ENCODE measurements at places on chromosomes 7 and 10.

GRCh38 chr7:120720317-120720716, 137.6 kb downstream of the TSPAN12 start:
- DNase-seq, result no peak

GRCh38 chr7:139758388-139758787, 19.4 kb downstream of the HIPK2 start:
- DNase-seq, result no peak

DNA sequence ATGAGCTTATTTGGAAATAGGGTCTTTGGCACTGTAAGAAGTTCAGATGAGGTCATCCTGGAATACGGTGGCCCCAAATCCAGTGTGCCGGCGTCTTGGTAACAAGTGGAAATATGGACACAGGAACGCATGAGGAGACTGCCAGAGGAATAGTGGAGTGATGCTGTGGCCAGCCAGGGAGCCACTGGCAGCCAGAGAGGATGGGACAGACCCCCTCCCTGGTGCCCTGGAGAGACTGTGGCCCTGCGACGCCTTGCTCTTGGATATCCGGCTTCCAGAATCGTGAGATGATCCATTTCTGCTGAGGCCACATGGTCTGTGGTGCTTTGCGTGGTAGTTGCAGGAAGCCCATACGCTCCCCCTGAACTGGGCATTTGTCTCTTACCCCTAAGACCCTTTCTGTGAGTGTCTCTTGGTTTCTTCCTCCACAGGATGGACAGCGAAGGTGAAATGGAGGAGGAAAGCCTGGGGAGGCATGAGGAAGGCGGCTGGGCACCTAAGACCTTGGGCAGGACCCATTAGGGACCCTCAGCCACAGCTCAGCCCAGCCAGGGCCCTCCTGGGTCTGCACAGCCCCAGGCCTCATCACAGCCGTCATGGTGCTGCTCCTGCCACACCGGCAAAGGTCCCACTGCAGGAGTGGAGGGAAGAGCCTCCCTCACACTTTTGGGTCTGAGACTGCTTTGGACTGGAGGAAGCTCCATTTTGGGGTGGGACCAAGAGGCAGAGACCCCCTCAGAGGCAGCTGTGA, 53.6 kb downstream of the INSIG1 start:
- no peak for DNase-seq

GRCh38 chr7:191981-192649, at the start of gene FAM20C:
Gene FAM20C (plus strand): TSS chr7:192571. CDS start chr7:193200, 629 bp downstream.
- DNase-seq, result no peak

DNA sequence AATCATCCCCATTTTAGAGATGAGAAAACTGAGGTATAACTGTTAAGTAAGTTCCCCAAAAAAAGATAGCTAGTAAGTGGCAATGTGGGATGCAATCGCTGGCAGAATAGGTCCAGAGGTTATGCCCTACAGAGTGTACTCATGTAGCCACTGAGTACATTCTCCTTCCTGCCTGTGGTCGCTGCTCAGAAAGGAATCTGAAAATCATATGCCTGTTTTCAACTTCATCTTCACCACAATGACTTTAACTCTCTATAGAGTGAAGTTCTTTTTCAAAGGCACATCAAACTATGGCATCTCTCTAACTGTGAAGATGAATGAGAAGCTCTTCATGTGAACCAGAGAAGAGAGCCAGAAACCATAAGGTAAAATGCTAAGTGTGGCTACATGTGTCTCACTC, 162.2 kb upstream of the SLC25A13 start:
- no peak for DNase-seq

- DNase-seq, result no peak
These were observed 581.4 kb downstream of the LRMDA start for GRCh38 chr10:76012716-76013327.

DNA sequence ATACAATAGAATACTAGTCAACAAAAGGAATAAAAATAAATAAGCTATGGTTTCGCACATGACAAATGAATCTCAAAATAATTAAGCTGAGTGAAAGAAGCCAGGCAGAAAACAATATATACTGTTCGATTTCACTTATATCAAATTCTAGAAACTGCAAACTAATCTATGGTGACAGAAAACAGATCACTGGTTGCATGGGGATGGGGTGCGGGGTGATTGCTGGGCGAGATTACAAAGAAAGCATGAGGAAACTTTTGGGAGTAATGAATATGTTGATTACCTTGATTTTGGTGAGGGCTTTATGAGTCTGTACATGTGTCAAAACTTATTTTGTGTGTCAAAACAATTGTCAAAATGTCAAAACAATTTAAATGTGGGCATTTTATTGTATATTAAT, 135.6 kb downstream of the GPR85 start:
- DNase-seq, result no peak

- DNase-seq, result no peak
These were observed 6.6 kb downstream of the RASGEF1A start for GRCh38 chr10:43260117-43260761.

GRCh38 chr10:73593812-73594211, 2.7 kb upstream of the USP54 start:
- no peak for DNase-seq

- DNase-seq, result no peak
These were observed 311.6 kb downstream of the EXOC4 start for GRCh38 chr7:133564484-133564883.

GRCh38 chr10:122864194-122864592, 15.2 kb downstream of the FAM24B start:
- no peak for DNase-seq

GRCh38 chr10:43322769-43323168, 48.7 kb upstream of the FXYD4 start:
- DNase-seq, result peak; percentile 71

DNA sequence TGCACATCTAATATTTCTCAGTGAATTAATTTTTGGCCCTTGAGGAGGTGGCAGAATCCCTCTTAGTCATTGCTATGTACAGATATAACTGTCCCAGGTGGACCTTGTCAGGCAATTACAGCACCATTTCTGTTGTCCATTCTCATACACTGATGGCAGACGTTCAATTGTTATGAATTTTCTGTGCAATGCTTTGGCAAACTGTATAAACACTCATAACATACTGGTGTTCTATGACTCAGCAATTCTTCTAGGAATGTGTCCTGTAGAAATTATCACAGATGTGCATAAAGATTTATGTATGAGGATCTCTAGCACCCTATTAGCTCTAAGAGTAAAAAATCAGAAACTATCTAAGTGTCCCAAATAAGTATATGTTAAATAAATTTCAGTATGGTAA, 80.8 kb downstream of the DNAJB9 start:
- no peak for DNase-seq

DNA sequence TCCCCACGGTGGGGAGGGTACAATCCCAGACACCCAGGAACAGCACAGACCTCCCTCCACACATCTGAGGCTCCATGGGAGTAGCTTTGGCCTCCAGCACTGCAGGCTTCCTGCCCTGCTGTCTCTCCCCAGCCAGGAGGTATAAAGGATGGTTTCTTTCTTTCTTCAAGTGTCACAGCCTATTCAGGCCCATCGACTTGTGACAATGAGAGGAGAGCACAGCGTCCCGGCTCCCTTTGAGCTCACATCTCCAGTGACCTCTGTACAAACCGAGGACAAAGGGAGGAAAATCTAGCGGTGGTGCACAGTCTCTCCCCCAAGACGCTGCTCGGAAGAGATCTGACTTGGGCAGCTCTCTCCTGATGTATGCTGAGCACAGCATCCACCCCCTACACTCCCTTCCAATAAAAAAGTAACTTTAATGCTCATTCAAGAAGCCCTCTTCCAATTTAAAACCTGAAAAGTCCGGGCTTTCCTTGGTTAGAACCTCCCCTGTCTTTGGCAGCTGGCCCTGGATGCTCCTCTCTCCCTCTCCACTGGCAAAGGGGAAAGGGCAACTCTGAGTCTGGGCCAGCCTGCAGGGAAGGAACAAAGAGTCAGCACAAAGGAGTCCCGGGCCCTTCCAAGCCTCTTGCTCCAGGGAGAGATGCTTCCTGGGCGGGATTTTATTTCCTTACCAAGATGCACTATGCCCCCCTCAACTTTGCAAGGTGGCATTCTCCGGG, 18.0 kb downstream of the CHST15 start:
- no peak for DNase-seq

DNA sequence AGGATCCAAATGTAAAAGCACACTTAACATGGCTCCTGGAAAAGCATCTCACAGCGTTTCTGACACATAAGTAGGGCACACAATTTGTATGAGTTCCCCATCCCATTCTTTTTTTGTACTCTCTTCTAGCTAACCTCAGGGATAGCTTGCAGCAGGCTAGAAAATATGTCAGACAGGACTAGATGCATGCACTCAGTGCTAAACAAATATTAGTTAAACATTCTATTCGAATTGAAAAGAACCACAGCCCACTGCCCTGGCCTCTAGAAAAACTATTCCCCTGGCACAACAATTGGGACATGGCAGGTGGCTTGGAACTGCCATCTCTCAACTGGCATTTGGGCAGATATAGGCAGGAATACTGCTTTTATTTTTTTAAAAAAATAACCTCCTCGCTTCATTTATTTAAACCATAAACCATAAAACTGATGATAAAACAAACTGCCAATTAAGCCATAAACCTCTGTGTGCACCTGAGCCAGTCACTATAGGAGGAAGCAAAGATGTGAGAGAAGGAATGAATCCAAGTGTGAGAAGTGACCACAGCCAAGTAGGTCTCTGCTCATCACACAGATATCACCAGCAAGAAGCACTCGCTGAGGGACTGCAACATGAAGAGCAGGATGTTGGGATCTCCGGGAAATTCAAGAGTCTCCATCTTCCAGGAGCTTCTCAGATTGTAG, 394.1 kb downstream of the NEBL start:
- DNase-seq, result no peak

- DNase-seq, result no peak
These were observed 415.3 kb downstream of the DNAJB6 start for GRCh38 chr7:157751951-157752673.

DNA sequence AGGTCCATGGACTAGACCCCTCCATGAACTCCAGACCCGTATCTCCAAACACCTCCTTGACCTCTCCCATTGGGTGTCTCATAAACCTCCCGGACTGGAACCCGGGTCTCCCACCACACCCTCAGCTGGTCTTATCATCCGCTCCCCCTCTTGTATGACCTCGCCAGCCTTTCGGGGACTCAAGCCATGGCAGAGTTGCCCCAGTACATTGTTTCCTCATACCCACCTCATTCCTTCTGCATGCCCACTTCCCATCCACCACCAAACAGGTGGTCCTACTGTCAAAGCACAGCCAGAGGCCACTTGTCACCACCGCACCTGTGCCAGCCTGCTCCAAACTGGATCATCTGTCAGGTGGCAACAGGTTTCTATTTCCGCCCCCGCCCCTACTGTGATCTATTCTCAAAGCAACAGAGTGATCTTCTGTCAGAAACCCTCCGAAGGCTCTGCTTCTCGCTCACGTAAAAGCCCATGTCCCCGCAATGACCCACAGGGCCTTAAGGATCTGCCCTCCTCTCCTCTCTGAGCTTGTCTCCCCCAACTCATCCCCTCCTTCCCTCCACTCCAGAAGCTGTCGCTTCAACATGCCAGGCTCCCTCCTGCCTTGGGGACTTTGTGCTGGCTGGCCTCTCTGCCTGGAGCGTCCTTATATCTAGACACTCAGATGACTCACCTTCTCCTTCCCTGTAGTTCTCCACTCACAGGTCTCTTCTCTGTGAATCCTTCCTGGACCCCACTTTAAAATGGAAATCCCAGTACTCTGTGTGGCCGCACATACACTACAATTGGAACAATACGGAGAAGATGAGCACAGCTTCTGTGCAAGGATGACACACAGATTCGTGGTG, 22.8 kb upstream of the PRKAG2 start:
- DNase-seq, result no peak

DNA sequence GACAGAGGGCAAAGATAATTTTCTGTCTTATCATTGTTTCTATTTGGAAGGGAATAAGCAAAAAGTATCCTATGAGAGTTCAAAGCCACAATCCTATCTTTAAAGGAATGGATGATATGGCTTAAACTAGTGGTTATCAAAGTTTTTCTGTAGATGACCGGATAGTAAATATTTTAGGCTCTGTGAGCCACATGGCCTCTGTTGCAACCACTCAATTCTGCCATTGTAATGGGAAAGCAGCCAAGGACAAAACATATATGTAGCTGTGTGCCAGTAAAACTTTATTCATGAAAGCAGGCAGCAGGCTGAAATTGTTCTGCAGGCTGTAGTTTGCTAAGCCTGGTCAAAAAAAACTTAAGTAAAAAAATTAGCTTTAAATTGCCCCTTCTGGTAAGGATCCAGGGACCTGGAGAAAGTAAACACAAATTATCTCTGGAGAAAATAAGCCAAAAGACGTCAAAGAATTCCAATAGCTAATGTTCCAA, 73.3 kb downstream of the THSD7A start:
- DNase-seq, result no peak

- DNase-seq, result no peak
These were observed 443.0 kb upstream of the MKI67 start for GRCh38 chr10:128568990-128569945.

DNA sequence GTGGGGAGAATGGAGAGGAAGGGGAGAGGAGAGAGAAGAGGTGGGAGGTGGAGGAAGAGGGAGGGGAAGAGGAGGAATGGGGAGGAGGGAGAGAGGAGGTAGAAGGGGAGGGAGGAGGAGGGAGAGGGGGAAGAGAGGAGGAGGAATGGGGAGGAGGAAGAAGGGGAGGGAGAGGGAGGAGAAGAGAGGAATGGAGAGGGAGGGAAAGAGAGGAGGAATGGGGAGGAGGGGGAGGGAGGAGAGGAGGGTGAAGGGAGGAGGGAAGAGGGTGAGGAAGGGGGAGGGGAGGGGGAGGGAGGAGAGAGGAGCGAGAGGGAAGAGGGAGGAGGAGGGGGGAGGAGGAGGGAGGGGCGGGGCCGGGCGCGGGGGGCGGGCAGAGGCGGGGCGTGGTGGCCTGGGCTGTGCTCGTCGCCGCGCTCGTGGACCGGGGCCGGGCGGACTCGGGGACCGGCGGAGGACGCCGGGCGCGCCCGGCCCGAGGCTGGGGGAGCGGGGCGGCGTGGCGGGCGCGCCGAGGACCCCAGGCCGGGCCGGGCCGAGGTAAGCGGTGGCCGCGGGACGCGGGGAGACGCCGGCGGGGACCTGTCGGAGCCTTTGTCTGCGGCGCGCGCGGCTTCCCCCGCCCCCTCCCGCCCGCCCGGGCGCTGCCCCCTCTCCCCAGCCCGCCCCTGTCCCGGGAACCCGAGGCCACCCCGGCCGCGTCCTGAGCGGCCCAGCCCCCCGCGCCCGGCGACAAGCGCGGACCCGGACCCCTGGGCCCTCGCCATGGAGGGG, at the start of gene SLC29A4:
Gene SLC29A4 (plus strand): TSS at position 401 of the 774 bp plus-strand sequence. CDS start 4,874 bp downstream, outside the sequence.
- DNase-seq, result no peak

GRCh38 chr10:26156019-26156418, 60.6 kb upstream of the GAD2 start:
- no peak for DNase-seq

GRCh38 chr10:115982526-115982925, 290.5 kb downstream of the GFRA1 start:
- no peak for DNase-seq

DNA sequence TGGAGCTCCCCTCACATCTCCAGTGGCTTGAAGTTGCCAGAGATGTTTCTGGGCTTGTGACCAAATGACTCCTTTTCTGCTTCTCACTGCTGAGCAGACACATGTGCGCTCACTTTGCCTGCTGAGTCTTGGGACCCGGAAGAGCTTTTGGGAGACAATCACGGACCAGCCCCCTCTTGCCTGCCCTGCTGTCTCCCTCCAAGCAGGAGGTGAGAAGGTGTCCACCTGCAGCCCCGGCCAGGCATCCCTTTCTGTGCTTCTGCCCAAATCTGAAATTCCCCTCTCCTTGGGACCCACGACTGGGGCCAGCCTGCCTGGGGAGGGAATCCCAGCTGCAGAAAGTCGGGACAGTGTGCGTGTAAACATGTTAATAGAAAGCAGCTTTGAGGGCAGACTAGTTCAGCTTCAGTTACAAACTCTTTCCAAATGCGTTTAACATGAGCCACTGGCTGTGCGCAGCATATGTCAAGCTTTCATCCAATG, 31.7 kb downstream of the HTRA1 start:
- DNase-seq, result no peak

GRCh38 chr7:22934473-22935065, 79.4 kb downstream of the HYCC1 start:
- DNase-seq, result no peak
